ENCODE measurements at places on chromosomes 6 and 20.

DNA sequence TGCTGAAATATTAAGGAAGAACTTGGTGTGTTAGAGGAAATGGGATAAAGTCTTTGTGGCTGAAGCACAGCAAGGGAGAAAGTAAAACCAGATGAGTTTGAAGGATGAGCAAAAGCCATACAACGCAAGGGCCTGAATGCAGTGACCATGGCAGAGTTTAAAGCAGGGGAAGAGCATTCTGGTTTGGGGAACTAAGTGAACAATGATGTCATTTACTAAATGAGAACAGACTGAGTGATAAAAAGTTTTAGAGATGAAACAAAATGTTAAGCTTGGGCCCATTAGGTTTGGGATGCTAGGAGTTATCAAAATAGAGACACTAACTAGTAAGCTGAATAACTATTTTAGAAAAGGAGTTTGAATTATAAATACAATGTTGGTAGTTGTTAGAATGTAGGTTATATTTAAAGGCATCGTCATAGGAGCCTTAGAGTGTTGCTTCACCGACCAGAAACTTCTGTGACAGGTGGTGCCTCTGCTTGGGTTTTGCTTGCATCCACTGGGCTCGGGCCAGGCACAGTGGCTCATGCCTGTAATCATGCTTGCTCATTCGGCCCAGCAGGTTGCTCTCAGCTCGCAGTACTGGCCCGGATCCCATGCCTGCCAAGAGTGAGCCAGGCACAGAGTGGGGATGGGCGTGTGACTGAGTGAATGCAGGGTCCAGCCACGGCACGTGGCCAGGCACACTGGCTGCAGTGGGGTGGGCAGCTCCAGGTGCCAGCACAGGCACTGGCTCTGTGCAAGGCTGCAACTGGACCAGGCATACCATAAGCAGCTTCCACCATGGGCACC, 37.4 kb upstream of the OPRM1 start:
- no peak for DNase-seq

GRCh38 chr6:135922746-135923145, 71.2 kb downstream of the PDE7B start:
- DNase-seq, result no peak

GRCh38 chr20:14067603-14068002, 72.3 kb downstream of the MACROD2 start:
- no peak for DNase-seq

- no peak for DNase-seq
Observed at GRCh38 chr20:53030061-53030460, 57.9 kb downstream of the TSHZ2 start.

DNA sequence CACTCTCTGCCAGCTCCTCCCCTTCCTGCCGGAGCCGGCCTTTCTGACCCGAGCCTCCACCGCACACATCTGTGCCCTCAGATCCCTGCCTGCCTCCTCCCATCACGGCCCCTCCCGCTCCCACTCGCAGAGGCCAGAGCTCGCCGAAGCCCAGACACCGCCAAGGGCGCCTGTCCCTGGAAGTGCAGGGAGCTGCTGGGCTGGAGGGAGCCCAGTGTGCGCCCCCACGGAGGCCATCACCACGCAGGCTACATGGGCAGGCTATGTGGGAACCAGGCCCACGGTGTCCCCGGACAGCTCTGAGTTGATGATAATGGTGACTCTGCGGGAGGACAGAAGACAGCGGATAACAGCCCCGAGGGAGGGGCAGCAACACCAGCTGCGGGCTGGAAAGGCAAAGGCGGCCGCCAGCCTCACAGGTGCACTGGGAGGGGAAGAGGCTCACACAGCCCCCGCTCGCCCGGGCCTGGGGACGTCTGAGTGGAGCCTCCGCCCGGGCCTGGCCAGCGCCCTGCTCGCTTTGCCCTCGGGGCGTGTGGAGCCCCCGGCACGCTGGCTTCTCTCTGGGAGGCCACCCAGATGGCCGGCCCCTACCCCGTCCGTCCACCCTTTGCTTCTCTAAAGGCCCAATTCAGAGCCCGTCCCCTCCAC, 154.9 kb downstream of the DLL1 start:
- DNase-seq, result no peak

GRCh38 chr20:56843386-56843785, 214.3 kb downstream of the TFAP2C start:
- no peak for DNase-seq

Data from stimulated activated CD8-positive, alpha-beta memory T cell treated with anti-CD3 and anti-CD28 coated beads, Interleukin-15, amount 100 ng/mL, for 24 hours (primary cell).